H1 (cell line): ENCODE measurements at places on chromosomes 2 and 18. TPM values are rescaled to one million over a fixed set of nuclear protein-coding genes. Genes with fewer than 3 reads are reported as not detected.

DNA sequence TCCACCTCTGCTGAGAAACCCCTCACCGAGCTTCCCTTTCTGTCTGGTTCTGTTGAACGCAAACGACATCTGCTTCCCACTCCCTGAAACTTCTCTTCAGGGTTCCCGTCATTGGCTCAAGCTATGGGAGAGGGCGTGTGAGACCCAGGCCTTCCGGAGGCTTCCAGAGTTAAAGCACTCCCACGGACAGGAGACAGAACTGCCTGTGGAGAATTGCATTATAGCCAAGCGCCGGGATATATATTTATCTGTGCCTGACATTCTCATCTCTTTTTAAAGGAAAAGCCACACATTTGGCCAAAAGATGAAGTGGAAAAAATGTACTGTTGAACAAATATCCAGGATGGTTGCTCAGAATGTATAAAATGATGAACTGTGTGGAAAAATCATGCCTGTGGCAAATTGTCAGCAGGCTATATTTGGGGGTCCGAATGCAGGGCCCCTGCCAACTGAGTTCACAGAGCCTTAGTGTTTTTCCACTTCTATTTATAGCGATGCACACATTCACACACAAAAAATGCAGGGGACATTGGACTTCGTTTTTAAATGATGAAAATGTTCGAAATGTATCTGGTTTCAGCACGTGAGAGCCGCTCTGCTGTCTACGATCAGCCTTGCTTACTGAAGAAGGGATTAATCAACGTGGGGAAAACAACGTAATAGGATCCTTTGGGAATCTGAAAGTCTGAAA is 59.5 kb downstream of the E2F6 start:
- no peaks in the 10 kb centered on the region for H3K27me3 ChIP-seq
- no peaks in the 10 kb centered on the region for H3K4me1 ChIP-seq
- H3K36me3 ChIP-seq = no peaks in the 10 kb centered on the region

CLEC4F gene
- not detected in 2 replicates for total RNA-seq

- H3K27ac ChIP-seq = no peak overlapping the region
- 0 out of 2 replicates have a peak, but pooled peaks cover 1% of the 10 kb centered on the region for H3K27me3 ChIP-seq
- H3K4me1 ChIP-seq = peaks cover 6% of the 10 kb centered on the region
- no peak overlapping the region for H3K4me3 ChIP-seq
Observed at GRCh38 chr2:10329580-10329879, 26.8 kb downstream of the HPCAL1 start.

ZNF892 gene
- 10.7 and 10.8 TPM in 2 replicates for total RNA-seq

HAAO gene
- total RNA-seq = 2.5 and 3.2 TPM in 2 replicates

GRCh38 chr2:240229603-240230235 is 89.3 kb upstream of the OTOS start:
- H3K27ac ChIP-seq = no peak overlapping the region
- peaks cover 6% of the 10 kb centered on the region for H3K4me1 ChIP-seq
- H3K27me3 ChIP-seq = no peaks in the 10 kb centered on the region
- no peak overlapping the region for H3K4me3 ChIP-seq

DNA sequence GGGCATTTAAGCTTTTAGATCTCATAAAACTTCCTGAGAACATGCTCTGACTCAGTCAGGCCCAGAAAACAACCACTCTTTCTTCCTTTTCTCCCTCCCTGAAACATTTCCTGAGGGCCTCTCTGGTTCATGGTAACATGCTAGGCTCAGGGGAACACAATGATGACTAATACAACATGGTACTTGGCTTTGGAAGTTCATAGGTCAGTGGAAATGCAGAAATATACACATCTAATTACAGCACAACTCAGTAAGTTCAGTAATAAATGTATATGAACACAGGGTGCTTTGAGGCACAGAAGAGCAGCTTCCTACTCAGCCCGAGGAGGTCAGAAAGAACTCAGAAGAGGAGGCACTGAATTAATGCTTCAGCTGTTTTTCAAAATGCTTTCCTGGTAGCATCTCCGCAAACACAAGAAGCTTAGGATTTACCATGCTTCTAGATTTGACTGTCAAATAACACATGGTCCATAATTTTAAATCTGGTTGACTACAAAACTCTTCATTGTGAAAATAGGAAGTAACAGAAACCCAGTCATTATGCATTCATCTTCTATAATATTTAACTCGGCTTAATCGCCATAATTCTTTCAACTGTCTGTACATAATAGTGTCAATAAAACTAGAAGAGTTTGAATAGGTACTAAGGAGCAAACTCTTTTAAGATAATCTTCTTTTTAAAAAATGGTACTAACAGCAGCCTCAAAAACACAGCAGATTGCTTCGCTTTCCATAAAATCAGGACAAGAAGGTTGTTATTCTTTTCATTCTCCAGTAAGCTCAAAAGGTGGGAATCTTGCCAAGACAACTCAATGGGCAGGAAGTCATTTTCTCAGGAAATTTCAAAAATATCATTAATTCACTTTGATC is 251.3 kb downstream of the DLGAP1 start:
- H3K36me3 ChIP-seq = no peaks in the 10 kb centered on the region
- no peaks in the 10 kb centered on the region; the same call in 1 of the 2 replicates for H3K4me1 ChIP-seq
- no peak overlapping the region for H3K4me3 ChIP-seq
- no peak overlapping the region for H3K27ac ChIP-seq

SLC4A5 gene
- total RNA-seq = 0.52 and 0.86 TPM in 2 replicates

FN1 gene
- total RNA-seq = 109 and 116 TPM in 2 replicates

CCDC102B gene
- total RNA-seq = 0.78 and 0.80 TPM in 2 replicates

ANO7 gene
- 6.5 and 6.9 TPM in 2 replicates for total RNA-seq

OR6B2 gene
- not detected in 2 replicates for total RNA-seq

DNA sequence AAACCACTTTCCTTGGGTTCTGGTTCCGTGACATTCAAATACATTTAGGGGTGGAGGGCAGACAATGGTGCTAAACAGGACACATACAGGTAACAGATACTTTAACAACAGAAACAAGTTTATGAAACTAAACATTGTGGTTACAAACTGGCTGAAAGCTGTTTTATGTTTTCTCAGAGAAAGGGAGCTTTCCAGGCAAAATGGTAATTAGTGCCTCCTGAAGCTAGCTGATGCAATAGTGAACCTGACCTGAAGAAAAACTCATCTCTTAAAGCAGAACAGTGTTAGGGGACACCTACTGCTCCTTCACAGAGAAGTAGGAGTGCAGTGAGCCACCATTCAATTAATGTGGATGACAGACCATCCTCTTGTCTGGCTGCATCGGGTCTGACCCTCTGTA is 138.9 kb downstream of the CCDC148 start:
- H3K4me3 ChIP-seq = no peak overlapping the region
- peaks cover 4% of the 10 kb centered on the region; the same call in 1 of the 2 replicates for H3K4me1 ChIP-seq
- no peaks in the 10 kb centered on the region for H3K36me3 ChIP-seq
- no peak overlapping the region for H3K27ac ChIP-seq
- no peaks in the 10 kb centered on the region for H3K27me3 ChIP-seq

DNA sequence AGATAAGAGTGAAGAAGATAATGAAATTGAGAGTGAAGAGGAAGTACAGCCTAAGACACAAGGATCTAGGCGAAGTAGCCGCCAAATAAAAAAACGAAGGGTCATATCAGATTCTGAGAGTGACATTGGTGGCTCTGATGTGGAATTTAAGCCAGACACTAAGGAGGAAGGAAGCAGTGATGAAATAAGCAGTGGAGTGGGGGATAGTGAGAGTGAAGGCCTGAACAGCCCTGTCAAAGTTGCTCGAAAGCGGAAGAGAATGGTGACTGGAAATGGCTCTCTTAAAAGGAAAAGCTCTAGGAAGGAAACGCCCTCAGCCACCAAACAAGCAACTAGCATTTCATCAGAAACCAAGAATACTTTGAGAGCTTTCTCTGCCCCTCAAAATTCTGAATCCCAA is 15.7 kb downstream of the MSH6 start:
- no peak for DNase-seq
- H3K4me3 ChIP-seq = no peak overlapping the region
- H3K27ac ChIP-seq = no peak overlapping the region
- H3K4me1 ChIP-seq = no peaks in the 10 kb centered on the region

MROH2A gene
- not detected in 2 replicates for total RNA-seq

DNA sequence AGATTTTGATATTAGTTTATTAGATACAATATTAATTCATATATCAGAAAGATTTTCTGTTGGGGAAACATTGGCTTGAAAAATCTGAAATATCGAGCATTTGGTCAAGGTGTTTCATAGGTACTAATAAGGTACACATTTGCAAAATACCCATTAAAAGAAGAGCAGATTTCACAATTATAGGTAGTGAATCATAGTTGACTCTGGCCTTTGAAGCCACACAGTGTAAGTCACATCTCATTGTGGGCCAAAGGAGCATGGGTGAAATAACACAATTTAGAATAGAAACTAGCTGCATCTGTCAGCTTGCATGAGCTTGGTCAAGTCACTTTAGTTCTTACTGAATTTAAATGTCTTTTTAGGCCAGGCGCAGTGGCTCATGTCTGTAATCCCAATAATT is 4.9 kb downstream of the KDM3A start:
- peaks cover 20% of the 10 kb centered on the region for H3K36me3 ChIP-seq
- no peaks in the 10 kb centered on the region for H3K27me3 ChIP-seq
- no peak for DNase-seq
- H3K4me1 ChIP-seq = no peaks in the 10 kb centered on the region; the same call in 1 of the 2 replicates

GRCh38 chr2:33018271-33018670 is 71.5 kb downstream of the LTBP1 start:
- no peaks in the 10 kb centered on the region for H3K27me3 ChIP-seq
- DNase-seq = no peak
- no peak overlapping the region for H3K4me3 ChIP-seq
- no peaks in the 10 kb centered on the region; the same call in 1 of the 2 replicates for H3K4me1 ChIP-seq

DNA sequence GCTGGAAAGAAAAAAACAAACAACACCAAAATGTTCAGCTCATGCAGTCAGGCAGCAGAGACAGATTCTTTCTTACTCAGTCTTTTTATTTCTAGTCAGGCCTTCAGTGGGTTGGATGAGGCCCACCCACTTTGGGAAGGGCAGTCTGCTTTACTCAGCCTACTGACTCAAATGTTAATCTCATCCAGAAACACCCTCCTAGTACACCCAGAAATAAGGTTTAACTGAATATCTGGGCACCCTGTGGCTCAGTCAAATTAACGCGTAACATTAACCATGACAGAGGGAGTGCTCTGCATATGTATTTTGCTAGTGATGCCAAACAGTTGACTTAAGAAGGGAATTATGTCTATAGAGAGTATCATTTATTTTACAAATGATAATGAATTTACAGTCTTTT is 401.6 kb downstream of the PARD3B start:
- H3K27ac ChIP-seq = no peak overlapping the region
- H3K27me3 ChIP-seq = no peaks in the 10 kb centered on the region
- H3K4me3 ChIP-seq = no peak overlapping the region
- DNase-seq = no peak

DNA sequence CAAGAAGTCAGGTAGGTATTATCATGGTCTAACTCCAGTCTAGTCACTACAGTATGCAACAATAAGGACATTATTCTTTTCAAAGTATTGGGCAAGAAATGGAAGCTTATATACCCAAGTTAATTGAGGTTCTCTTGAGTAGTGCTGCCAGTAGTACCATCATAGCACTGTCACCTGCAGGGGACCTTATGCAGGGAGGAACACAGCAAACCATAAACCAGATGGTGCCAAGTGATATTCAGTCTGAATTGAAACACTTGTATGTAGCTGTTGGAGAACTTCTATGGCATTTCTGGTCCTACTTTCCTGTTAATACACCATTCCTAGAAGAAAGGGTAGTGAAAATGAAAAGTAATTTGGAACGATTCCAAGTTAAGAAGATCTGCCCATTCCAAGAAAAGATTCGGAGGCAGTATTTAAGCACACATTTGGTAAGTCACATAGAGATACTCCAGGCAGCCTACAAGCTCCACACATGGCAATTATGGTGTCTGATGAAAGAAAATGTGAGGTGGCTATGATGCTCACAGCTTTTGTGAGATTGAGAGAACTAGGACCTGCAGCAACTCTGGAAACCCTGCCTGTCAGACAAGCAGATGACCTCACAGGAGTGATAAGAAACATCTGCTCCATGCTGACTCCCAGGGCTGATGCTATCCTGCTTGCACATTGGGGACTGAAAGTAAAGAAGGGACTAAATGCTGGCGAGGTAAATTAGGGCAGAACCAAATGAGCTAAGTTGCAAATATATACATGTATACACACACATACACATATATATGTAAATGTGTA is 174.7 kb downstream of the MC4R start:
- no peaks in the 10 kb centered on the region for H3K27me3 ChIP-seq
- no peak overlapping the region for H3K27ac ChIP-seq
- no peaks in the 10 kb centered on the region for H3K36me3 ChIP-seq
- H3K4me1 ChIP-seq = no peaks in the 10 kb centered on the region
- no peak for DNase-seq

EN1 gene
- not detected in 2 replicates for total RNA-seq

GRCh38 chr18:13474336-13474735 is 252.0 kb downstream of the FAM210A start:
- H3K4me3 ChIP-seq = no peak overlapping the region
- no peaks in the 10 kb centered on the region for H3K36me3 ChIP-seq
- no peak for DNase-seq
- no peaks in the 10 kb centered on the region; the same call in 1 of the 2 replicates for H3K4me1 ChIP-seq

- no peak overlapping the region for H3K4me3 ChIP-seq
- H3K36me3 ChIP-seq = no peaks in the 10 kb centered on the region
- DNase-seq = no peak
- no peaks in the 10 kb centered on the region for H3K4me1 ChIP-seq
- H3K27ac ChIP-seq = no peak overlapping the region
Observed at GRCh38 chr2:142757111-142757510, 120.4 kb upstream of the KYNU start.

DNA sequence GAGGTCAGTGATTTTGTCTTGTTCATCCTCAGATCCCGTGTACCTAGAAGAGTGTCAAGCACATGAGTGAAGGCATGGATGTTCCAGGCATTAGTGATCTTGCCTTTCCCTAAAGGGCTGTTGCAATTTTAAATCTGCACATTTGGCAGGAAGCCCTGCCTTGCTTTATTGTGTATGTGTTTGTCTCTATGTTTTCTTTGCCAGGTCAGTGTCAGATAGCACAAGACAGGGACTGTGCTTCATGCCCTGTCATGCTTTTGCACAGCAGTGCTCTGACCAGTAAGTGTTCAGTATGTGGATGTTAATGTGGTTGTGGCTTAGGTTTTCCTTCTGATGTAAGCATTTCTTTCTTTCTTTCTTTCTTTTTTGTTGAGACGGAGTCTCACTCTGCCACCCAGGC is 131.5 kb downstream of the RGPD3 start:
- H3K27ac ChIP-seq = no peak overlapping the region
- DNase-seq = no peak
- H3K4me3 ChIP-seq = no peak overlapping the region
- no peaks in the 10 kb centered on the region for H3K36me3 ChIP-seq
- no peaks in the 10 kb centered on the region for H3K27me3 ChIP-seq
- H3K4me1 ChIP-seq = peaks cover 6% of the 10 kb centered on the region

GRCh38 chr18:68455229-68455603 is 259.7 kb downstream of the TMX3 start:
- no peaks in the 10 kb centered on the region for H3K36me3 ChIP-seq
- H3K27me3 ChIP-seq = no peaks in the 10 kb centered on the region
- H3K27ac ChIP-seq = no peak overlapping the region
- DNase-seq = no peak

SCN9A gene
- total RNA-seq = 6.1 and 6.2 TPM in 2 replicates

GRCh38 chr2:285531-285930 is 2.4 kb downstream of the ALKAL2 start:
- H3K4me3 ChIP-seq = no peak overlapping the region
- peaks cover 21% of the 10 kb centered on the region for H3K27me3 ChIP-seq
- H3K36me3 ChIP-seq = no peaks in the 10 kb centered on the region

GRCh38 chr2:240013343-240013742 is 11.8 kb downstream of the NDUFA10 start:
- H3K4me3 ChIP-seq = no peak overlapping the region
- H3K36me3 ChIP-seq = peaks cover 6% of the 10 kb centered on the region; the same call in 1 of the 2 replicates
- no peaks in the 10 kb centered on the region for H3K27me3 ChIP-seq
- no peak for DNase-seq

- H3K27ac ChIP-seq = no peak overlapping the region
- no peaks in the 10 kb centered on the region for H3K36me3 ChIP-seq
- DNase-seq = no peak
- no peaks in the 10 kb centered on the region for H3K27me3 ChIP-seq
Observed at GRCh38 chr2:25402477-25402876, 60.8 kb upstream of the DNMT3A start.
